ENCODE measurements at places on chromosomes 4 and X.

GRCh38 chr4:96035727-96036126 lies 195.8 kb downstream of the PDHA2 start:
- DNase-seq: no peak

DNA sequence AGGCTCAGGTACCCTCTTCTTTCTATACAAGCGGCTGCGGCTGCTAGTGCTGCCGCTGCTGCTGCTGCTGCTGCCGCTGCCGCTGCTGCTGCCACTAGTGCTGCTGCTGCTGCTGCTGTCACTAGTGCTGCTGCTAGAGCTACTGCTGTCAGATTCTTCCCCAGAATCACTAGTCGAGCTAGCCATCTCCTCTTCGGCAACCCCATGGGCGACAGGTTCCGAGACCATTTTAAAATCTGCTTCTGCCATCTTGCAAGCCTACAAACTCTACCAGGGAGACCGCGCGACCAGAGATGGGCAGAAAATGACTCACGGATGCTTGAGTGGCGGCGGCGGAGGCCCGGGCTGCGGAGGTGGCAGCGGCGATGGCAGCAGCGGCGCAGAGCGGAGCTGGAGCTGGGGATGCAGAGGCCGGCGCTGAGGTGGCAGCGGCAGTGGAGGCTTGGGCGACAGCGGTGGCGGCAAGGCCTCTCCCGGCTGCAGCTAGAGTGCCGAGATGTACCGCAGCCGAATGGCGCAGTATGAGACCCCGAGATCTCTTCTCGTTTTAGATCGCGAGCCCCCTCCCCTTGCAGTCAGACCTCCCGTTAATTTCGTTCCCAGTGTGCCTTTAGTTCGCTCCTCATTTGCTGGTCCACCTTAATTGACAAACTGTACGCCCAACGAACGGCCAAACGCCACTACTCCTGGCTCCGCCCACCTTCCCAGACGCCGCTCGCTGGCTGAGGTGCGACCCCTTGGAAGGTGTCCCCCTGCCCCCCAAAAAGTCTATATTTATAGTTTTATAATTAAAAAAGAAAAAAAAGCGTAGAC lies at the start of gene NAP1L3:
Gene NAP1L3, minus strand, starts transcription at position 523 of the 813 bp plus-strand sequence. Its CDS starts 274 bp downstream, at position 249.
- DNase-seq: peak; percentile 60

DNA sequence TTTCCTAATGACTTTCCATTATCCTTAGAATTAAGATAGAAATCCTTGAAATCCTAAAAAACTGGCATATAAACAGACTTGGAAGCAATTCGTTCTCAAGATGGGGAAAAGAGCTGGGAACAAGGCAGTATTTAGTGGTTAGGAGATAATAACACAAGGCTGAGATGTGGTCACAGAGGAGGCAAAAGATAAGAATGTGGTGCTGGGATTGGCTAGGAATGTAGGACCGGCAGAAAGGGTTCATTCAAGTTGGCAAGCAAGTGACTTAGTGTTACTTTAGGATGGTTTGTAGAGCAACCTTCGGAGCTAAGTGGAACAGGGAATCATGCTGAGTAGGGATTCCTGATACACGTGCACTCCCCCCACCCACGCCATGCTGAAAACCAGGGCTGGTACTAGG lies 121.9 kb upstream of the RPS6KA3 start:
- DNase-seq: no peak

DNA sequence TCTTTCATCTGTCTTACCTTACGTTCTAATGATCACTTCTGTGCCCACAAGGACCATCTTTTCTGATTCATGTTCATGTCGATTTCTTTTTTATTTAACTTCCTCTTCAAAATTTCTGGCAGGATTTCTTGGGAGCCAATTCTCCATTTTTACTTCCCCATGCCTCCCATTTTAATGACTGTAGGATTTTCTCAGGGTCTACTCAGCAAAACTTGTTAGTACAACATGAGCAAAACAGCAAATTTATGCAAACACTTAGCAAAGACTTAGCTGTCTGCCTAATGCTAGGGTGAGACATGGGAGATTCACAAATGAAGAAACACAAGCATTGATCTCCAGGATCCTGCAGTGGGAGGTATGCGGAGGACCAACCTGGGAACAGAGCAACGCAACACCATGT lies 5.5 kb downstream of the CD38 start:
- no peak for DNase-seq

DNA sequence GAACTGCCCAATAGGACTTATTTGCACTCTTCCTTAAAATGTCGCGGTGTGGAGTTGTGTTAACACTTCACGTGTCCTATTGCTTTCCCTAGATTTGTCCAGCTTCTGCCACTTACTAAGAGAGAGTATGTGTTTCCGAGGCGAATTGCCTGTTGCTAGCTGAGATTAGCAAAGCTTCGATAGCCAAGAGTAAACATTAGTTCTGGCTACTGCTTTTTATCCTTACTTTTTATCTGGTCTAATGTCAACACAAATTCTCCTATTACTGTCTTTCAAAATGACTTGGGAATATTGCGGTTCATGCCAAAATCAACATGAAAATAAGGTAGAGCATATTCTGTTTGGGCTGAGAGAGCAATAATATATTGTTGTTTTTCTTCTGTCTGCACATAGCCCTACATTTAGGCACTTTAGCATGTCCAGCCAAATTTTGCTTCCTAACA lies 90.4 kb upstream of the VEGFC start:
- no peak for DNase-seq

GRCh38 chr4:182486881-182487280 lies 243.7 kb downstream of the TENM3 start:
- DNase-seq: no peak

DNA sequence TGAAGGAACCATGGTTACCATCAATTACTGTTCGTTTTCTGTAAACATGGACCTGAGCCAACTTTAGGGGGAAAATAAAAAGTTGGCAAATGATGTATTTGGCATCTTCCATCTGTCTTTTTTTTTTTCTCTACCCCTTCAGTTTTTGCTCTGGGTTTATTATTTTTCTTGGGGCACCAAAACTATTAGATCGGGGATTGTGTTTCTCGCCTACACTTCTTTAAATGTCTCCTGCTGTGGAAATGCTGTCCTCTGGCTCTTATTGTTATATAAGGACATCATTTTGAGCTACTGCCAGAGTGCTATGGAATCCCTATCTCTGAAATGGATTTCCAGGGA lies 234.0 kb upstream of the SLIT2 start:
- no peak for DNase-seq

- no peak for DNase-seq
Observed at GRCh38 chr4:128859887-128860677, 50.6 kb downstream of the JADE1 start.

- DNase-seq: no peak
Observed at GRCh38 chr4:102399021-102399420, 53.7 kb upstream of the SLC39A8 start.

All from thyroid gland (tissue), 4 donors.